ENCODE measurements at places on chromosomes 2 and 18.

DNA sequence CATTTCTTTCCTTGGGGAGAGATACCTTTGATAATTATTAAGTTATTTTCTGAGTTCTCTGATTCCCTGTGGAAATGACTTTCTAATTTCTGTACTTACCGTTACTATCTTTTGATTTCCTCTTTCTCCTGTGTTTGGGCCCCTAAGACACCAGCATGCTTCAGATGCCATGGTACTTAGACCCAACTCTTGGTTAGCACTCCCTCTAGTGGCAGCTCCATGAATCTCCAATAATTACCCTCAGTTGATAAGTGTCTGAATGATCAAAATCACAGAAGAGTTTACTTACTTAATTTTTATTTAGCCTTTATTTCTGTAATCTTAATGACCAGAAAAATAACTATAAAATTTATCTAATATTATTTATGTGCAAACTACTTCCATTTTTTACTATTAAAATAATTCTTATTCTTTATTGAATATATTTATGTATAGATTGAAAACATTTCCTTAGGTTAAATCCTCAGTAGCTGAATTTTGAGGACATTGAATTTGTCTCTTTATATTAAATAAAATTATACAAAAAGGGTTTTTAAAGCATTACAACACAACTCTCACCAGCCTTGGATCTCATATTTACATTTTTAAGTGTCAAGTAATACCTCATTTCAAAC is 300.4 kb downstream of the KCNS3 start:
- no peak for DNase-seq

GRCh38 chr2:41998186-41999127 is 49.4 kb upstream of the PKDCC start:
- DNase-seq = no peak

- no peak for DNase-seq
These were observed 250.6 kb downstream of the EIPR1 start for GRCh38 chr2:3126911-3127621.

- peak; percentile 68 for DNase-seq
These were observed 100.4 kb upstream of the SMAD2 start for GRCh38 chr18:48030616-48031480.

- DNase-seq = no peak
These were observed 21.5 kb downstream of the UXS1 start for GRCh38 chr2:106172649-106173048.

GRCh38 chr2:98908931-98909316 is 27.1 kb downstream of the CRACDL start:
- DNase-seq = no peak

- DNase-seq = no peak
These were observed 211.8 kb upstream of the DSEL start for GRCh38 chr18:67728364-67728763.

DNA sequence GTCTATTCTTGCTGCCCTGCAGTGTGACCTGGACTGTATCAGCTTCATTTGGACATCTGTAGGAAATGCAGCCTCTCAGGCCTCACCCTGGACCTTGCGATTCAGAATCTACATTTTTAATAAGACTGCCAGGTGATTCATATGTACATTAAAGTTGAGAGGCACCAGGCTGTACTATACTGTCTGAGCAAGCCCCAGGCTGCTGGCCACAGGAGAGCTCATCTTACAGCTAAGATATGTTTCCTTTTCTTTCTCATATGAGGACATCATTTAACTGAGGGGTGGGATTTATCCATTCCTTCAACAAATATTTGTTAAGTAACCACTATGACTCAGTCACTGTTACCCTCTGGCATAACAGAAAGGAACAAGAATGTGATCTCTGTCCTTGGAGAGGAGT is 78.2 kb upstream of the GCFC2 start:
- no peak for DNase-seq

DNA sequence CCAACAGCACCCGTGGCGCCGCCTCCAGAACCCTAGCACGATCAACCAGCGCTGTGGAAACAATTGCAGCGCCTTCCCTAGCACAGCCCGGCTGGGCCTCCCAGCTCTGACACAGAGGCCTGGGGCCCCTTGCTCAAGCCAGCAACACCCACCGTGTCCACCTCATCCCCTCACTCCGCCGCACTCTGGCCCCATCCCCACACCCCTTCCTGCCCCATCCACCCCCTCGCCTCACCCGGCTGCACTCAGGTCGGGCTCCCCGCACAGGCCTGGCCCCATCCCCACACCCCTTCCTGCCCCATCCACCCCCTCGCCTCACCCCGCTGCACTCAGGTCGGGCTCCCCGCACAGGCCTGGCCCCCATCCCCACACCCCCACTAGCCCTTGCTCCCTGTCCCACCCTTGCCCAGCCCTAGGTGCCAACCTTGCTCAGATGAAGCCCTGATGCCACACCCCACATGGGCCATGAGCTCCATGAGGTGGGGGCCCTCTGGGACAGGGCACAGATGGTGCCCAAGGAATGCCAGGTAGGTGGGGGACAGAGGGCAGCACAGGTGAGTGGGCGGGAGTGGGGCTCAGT is 28.7 kb downstream of the KIF1A start:
- no peak for DNase-seq

DNA sequence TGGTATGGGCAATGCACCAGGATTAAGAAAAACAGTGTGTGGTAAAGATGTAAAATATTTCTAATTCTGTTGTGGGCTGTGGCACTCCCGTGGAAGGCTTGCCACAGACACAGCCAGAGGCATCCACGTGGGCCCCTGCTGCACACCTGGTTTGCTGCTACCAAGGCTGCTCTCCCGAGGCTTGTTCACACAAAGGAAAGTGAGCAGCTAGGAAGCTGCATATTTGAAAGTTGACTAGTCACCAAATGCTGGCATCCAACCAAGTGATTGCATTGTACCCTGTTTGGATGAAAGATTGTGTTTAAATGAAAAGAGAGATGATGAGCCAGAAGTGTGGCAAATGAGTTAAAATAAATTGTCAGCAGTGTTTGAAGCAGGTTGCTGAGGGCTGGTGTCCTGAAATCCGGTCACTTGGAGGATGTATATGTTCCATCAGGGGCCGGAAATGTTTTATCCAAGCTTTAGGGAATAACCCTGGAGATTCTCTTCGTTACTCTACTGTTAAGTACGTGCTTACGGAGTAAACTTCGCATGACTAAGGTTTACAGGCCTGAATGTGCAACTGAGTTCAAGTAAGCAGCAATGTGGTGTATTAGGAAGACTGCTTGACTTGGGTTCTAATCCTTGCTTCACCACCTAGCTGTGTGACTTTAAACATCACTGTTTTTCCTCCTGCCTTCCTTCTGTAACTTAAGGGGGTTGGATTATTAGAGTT is 86.1 kb downstream of the MSH2 start:
- no peak for DNase-seq

GRCh38 chr2:150482667-150483400 is 4.6 kb downstream of the RND3 start:
- DNase-seq = no peak
